ENCODE measurements at places on chromosomes 16 and 17.

DNA sequence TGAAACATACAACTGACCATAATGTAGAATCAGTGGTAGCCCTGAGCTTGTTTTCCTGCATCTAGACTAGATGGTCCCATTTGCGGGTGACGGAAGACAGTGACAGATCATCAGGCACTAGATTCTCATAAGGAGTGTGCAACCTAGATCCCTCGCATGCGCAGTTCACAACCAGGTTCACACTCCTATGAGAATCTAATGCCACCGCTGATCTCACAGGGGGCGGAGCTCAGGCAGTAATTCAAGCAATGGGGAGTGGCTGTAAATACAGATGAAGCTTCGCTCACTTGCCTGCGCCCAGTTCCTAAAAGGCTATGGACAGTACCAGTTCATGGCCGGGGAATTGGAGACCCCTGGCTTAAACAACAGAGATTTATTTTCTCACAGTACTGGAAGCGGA lies 656.3 kb downstream of the HS3ST4 start:
- no peak for DNase-seq

GRCh38 chr17:38761612-38762011 lies 9.1 kb downstream of the PSMB3 start:
- DNase-seq, result no peak

- no peak for DNase-seq
Observed at GRCh38 chr16:87560428-87561199, 41.7 kb upstream of the JPH3 start.

GRCh38 chr17:83193336-83194185 lies 114.2 kb downstream of the METRNL start:
- DNase-seq, result no peak

DNA sequence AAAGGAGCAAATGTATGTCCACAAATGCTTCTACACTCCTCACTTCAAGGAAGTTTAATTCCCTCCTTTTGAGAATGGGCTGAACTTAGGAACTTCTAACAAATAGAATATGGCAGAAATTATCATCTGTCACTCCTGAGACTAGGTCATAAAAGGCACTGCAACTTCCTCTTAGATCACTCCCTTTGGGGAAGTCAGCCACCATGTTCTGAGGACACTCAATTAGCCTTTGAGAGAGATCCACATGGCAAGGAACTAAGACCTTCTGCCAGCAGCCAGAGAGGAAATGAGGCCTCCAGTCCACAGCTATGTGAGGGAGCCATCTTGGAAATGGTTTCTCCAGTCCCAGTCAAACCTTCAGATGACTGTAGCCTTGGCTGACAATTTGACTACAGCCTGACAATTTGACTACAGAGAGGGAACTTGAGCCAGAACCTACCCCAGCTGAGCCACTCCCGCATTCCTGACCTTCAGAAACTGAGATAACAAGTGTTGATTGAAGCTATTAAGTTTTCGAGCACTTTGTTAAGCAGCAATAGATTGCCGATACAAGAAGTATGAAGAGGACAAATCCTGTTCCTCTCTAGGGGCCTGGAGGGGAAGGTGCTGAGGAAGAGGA lies 113.4 kb upstream of the SEC14L1 start:
- DNase-seq, result no peak

- DNase-seq, result peak; percentile 93
Observed at GRCh38 chr17:77444984-77445759, 304.4 kb downstream of the SEC14L1 start.
